ENCODE measurements at places on chromosomes 6 and 20. TPM values are rescaled to one million over a fixed set of nuclear protein-coding genes. Genes with fewer than 3 reads are reported as not detected.

DNA sequence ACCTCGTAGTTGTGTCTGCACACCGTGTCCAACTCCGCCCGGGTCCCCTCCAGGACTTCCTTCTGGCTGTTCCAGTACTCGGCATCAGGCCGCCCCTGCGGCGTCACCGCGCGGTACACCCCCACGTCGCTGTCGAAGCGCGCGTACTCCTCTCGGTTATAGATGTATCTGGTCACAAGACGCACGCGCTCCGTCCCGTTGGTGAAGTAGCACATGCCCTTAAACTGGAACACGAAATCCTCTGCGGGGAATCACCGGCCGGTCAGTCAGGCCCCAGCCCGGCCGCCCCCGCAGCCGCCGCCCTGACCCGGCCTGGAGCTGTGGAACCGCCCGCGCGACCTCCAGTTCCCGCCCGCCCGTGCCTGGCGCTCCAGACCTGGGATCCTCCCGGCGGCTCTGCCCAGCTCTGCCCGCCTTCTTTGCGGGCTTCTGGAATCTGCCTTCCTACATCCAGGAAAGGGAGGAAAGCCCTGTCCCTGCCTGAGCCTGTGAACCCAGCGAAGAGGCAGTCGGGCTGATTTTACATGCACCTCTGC is 1.6 kb downstream of the HLA-DQB1 start:
- H3K27ac ChIP-seq, result no peak overlapping the region
- no peaks in the 10 kb centered on the region for H3K36me3 ChIP-seq
- no peaks in the 10 kb centered on the region for H3K4me1 ChIP-seq
- H3K4me3 ChIP-seq, result peak overlapping the region; percentile 37
- no peaks in the 10 kb centered on the region for H3K27me3 ChIP-seq
- no peak for DNase-seq

GRCh38 chr20:35395728-35396127 is 16.0 kb downstream of the UQCC1 start:
- no peaks in the 10 kb centered on the region for H3K27me3 ChIP-seq
- no peak overlapping the region for H3K4me3 ChIP-seq
- H3K36me3 ChIP-seq, result no peaks in the 10 kb centered on the region
- DNase-seq, result no peak

GRCh38 chr6:170296423-170296745 is 5.5 kb upstream of the DLL1 start:
- peak; percentile 61 for DNase-seq
- H3K4me1 ChIP-seq, result peaks cover 35% of the 10 kb centered on the region
- no peak overlapping the region for H3K27ac ChIP-seq
- H3K4me3 ChIP-seq, result peak overlapping the region; percentile 77
- peaks cover 45% of the 10 kb centered on the region for H3K27me3 ChIP-seq
- H3K36me3 ChIP-seq, result no peaks in the 10 kb centered on the region

- no peak for DNase-seq
- no peak overlapping the region for H3K4me3 ChIP-seq
- H3K27ac ChIP-seq, result no peak overlapping the region
- H3K27me3 ChIP-seq, result no peaks in the 10 kb centered on the region
- no peaks in the 10 kb centered on the region for H3K36me3 ChIP-seq
- no peaks in the 10 kb centered on the region for H3K4me1 ChIP-seq
Observed at GRCh38 chr20:61464307-61465303, 212.5 kb downstream of the CDH4 start.

GRCh38 chr20:8218861-8219260 is 86.8 kb downstream of the PLCB1 start:
- no peak overlapping the region for H3K27ac ChIP-seq
- no peak for DNase-seq
- no peak overlapping the region for H3K4me3 ChIP-seq
- no peaks in the 10 kb centered on the region for H3K4me1 ChIP-seq

GRCh38 chr6:143157131-143157530 is 96.4 kb downstream of the AIG1 start:
- H3K4me1 ChIP-seq, result no peaks in the 10 kb centered on the region
- H3K27me3 ChIP-seq, result no peaks in the 10 kb centered on the region
- no peaks in the 10 kb centered on the region for H3K36me3 ChIP-seq
- no peak overlapping the region for H3K27ac ChIP-seq

GRCh38 chr6:148831531-148831930 is 84.7 kb downstream of the UST start:
- no peaks in the 10 kb centered on the region for H3K36me3 ChIP-seq
- no peak for DNase-seq
- no peak overlapping the region for H3K27ac ChIP-seq
- H3K27me3 ChIP-seq, result no peaks in the 10 kb centered on the region
- peaks cover 3% of the 10 kb centered on the region for H3K4me1 ChIP-seq

DNA sequence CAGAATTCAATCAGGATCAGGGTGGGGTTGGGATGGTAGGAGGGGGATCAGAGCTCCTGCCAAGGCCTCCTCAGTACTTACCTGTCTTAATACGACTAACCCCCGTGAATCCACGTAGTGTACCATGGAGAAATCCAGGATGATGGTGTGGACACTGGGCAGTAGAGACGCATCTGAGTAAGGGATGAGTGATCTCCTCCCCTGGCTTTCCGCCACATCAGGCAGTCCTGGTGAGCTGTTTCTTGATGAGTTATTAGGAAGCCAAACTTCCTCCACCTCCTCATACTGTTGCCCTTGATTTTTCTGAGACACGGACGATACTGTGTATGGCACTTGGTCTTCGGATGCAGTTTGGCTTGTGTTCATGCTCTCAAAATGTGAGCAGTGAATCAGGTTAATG is 34.2 kb upstream of the SRPK1 start:
- DNase-seq, result no peak
- H3K36me3 ChIP-seq, result no peaks in the 10 kb centered on the region
- H3K27ac ChIP-seq, result no peak overlapping the region
- H3K4me1 ChIP-seq, result no peaks in the 10 kb centered on the region

- DNase-seq, result no peak
- H3K27ac ChIP-seq, result no peak overlapping the region
- no peak overlapping the region for H3K4me3 ChIP-seq
- peaks cover 31% of the 10 kb centered on the region for H3K27me3 ChIP-seq
Observed at GRCh38 chr6:28695715-28696114, 170.0 kb downstream of the GPX5 start.

GRCh38 chr20:24417485-24417884 is 51.9 kb upstream of the SYNDIG1 start:
- no peaks in the 10 kb centered on the region for H3K27me3 ChIP-seq
- no peak overlapping the region for H3K27ac ChIP-seq
- H3K36me3 ChIP-seq, result no peaks in the 10 kb centered on the region
- no peak for DNase-seq
- no peak overlapping the region for H3K4me3 ChIP-seq

DNA sequence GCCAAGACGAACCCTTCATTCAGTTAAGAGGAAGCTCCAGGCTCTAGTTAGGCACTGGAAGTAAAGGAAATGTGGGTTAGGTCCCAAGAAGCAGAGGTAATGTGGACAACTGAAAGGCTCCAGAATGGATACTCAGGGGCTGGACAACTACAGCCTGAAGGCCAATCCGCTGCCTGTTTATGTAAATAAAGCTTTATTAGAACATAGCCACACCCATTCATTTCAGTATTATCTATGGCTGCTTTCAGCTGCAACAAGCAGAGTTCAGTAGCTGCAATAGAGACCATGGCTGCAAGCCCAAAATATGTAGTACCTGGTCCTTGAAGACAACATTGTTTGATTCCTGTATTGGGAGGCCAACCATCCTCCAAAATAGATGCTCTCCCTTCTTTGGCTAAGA is 100.8 kb upstream of the MRPS10 start:
- H3K4me3 ChIP-seq, result no peak overlapping the region
- DNase-seq, result no peak
- no peaks in the 10 kb centered on the region for H3K4me1 ChIP-seq
- H3K36me3 ChIP-seq, result peaks cover 2% of the 10 kb centered on the region
- H3K27me3 ChIP-seq, result no peaks in the 10 kb centered on the region

- H3K27me3 ChIP-seq, result no peaks in the 10 kb centered on the region
- H3K27ac ChIP-seq, result no peak overlapping the region
- no peak for DNase-seq
- no peaks in the 10 kb centered on the region for H3K36me3 ChIP-seq
- H3K4me3 ChIP-seq, result no peak overlapping the region
Observed at GRCh38 chr20:57890202-57890800, 180.5 kb upstream of the PMEPA1 start.

GRCh38 chr20:45053430-45054351 is 47.2 kb downstream of the KCNS1 start:
- no peak overlapping the region for H3K4me3 ChIP-seq
- H3K36me3 ChIP-seq, result no peaks in the 10 kb centered on the region
- no peak overlapping the region for H3K27ac ChIP-seq
- DNase-seq, result no peak
- H3K4me1 ChIP-seq, result no peaks in the 10 kb centered on the region
- no peaks in the 10 kb centered on the region for H3K27me3 ChIP-seq

GRCh38 chr6:82861121-82861520 is 204.5 kb downstream of the UBE3D start:
- no peak overlapping the region for H3K27ac ChIP-seq
- DNase-seq, result no peak
- H3K4me1 ChIP-seq, result no peaks in the 10 kb centered on the region
- no peak overlapping the region for H3K4me3 ChIP-seq

DNA sequence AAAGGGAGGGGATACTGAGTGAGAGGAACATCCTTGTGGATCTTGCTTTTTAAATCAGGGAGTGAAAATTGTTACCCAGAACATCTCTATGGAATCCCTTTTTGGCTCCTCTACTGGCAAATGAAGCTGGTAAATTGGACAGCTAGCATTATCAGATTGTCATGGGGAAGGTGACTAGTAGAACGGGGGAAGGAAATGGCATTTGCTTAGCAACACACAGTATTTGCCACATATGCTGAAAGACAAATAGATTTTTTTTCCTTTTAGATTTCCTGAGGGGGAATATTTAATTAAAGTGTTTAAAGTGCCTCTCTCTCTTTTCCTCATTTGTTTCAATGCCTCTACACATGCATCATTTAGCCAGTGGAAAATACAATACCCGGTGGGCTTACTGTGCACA is 573.5 kb downstream of the BCKDHB start:
- no peaks in the 10 kb centered on the region for H3K4me1 ChIP-seq
- no peak overlapping the region for H3K4me3 ChIP-seq
- no peak overlapping the region for H3K27ac ChIP-seq
- H3K27me3 ChIP-seq, result no peaks in the 10 kb centered on the region

The BPIFA1 gene
- total RNA-seq, result not detected

The FOXF2 gene
- not detected for total RNA-seq

The GJE1 gene
- total RNA-seq, result not detected

The VGLL2 gene
- 0.13 TPM for total RNA-seq

The STMN3 gene
- total RNA-seq, result 71.6 TPM

The MMUT gene
- 13.0 TPM for total RNA-seq

The ARMH2 gene
- not detected for total RNA-seq
